ENCODE measurements at places on chromosomes 5 and 9.
A peak's percentile ranks its signal among the peaks of the same experiment; 100 is the strongest.

DNA sequence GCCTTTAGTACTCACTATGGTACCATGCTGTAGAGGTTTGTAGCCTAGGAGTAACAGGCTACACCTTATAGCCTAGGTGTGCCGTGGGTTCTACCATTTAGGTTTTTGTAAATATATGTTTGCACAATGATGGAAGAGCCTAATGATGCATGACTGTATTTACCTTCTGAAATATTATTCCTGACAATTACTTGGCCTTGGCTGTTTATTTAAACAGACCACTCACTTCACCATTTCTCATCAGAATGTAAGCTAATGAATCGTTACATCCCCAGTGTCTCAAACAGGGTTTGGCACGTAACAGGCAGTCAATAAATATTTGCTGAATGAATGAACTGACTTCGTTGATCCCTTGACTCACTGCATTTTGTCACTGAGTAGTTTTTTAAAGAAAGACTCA, 93.1 kb downstream of the MED27 start:
- no peak for DNase-seq

- no peak for DNase-seq
These were observed 55.8 kb downstream of the PDE8B start for GRCh38 chr5:77266291-77266690.

DNA sequence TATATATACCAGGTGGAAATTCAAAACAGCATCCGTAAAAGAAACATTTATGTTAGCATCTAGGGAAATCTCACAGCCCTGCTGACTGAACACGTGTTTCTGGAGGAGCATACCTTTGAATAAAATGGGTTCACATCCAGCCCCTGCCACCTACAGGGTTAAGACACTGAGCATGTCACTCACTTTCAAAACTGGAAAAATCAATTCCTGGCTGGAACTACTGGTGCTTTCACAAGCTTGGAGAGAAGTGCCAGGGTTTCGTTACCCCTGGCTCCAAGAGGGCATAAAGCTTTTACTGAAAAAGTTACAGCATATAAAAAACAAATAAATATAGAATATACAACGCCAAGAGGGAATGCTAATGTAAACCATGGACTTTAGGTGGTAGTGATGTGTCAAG, 48.0 kb downstream of the SERINC5 start:
- DNase-seq: no peak

DNA sequence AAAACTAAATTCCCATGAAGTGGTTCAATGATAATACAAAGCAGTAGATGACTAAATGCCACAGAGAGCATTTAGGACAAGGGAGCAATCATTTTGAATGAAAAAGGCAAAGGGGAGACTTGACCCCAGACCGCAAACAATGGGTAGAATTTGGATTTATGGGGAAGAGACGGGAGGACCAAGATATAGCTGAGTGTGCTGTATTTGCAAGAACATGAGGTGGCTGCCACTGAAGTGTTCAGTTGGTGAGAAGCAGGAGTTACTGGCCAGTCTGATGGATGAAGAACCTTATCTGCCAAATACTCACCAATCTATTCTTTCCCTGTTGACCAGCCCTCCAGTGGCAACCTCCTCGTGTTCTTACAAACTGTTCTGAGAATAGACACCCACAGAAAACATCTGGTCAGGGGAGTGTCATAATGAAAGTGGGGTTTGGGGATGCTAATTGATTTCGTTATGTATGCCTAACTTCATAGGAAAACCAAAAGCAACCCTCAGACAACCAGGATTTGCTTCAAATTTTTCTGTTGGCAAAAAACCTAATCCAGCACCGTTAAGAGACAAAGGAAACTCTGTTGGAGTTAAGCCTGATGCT, 19.8 kb downstream of the TDRD7 start:
- DNase-seq: no peak

DNA sequence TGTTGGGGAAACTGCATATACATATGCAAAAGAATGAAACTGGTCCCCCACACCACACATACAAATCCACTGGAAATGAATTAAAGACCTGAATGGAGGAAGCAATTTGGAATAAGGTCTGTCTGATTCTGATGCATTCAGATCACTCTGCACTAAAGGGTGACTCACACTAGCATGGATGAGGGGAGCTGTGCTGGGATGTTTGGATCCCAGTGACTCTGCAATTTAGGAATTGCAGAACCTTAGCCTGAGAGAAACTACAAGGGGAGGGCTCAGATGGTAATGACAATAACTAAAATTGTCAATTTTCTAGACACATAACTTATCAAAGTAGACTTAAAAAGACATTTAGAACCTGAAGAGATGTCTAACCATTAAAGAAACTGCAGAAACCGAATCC, 312.0 kb downstream of the CDK5RAP2 start:
- DNase-seq: no peak

- DNase-seq: no peak
These were observed 17.9 kb downstream of the COL15A1 start for GRCh38 chr9:98961513-98962180.

GRCh38 chr9:124482431-124483031, 24.7 kb downstream of the NR5A1 start:
- no peak for DNase-seq

- no peak for DNase-seq
These were observed 590.5 kb downstream of the CSNK1G3 start for GRCh38 chr5:124102486-124102885.

- DNase-seq: no peak
These were observed 8.2 kb downstream of the ABL1 start for GRCh38 chr9:130843049-130843908.

DNA sequence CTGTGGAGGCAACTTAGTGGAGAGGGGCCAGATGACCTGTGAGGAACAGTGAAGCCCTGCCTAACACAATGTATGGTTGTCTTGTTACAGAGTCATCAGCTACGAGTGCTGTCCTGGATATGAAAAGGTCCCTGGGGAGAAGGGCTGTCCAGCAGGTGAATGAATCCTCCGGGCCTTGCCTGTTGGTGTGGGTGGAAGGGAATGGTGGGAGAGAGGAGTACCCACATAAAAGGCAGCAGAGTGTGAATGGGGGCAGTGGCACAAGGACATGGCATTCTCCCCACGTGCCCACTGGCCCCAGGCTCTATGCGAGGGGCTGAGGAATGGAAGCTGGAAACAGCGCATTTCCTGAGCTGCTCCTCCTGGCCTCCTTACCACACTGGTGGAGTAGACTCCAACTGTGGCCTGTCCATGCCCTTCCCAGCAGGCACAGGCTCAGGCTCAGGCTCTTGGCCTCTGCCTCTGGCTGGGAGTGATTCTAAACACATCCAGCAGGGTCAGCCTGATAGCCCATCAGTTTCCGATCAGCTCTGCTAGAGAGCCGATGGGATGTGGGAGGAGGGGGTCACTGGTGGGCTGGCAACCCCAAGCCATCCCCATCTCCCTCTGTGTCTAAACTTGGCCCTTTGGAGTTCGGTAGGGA, 15.3 kb downstream of the TGFBI start:
- DNase-seq: no peak

GRCh38 chr5:6831678-6832671, 118.7 kb downstream of the TENT4A start:
- no peak for DNase-seq

DNA sequence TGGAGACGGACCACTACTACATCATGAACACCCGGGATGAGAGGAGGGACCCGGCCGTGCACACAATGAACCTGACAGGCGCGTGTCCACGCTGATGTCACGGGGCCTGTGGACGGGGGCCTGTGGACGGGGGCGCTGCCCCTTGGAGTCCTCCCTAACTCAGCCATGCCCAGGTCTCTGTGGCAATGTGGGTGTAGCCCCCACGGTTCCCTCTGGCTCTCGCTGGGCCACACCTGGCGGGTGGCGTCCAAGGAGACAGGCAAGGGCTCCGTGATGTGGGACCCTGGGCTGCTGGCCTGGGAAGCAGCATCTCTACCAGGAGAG, 22.1 kb downstream of the PAEP start:
- no peak for DNase-seq

DNA sequence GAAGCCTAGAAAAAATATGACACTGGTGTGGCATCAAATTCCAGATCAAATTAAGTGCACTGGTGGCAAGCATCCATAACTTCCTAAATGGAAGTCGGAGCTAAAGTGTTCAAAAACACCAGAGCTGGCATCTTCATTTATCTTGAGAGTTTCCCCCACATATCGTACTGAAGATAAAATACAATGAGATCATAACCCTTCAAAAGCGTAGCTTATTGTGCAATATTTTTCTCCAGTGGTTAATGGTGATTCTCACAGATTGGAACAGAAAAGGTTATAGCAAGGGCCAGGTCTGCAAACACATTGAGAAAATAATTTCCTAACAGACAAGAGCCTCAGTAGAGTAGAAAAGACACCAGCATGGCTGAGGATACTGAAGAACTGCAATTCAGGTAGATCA, 147.6 kb downstream of the SEMA5A start:
- no peak for DNase-seq

- no peak for DNase-seq
These were observed 8.4 kb downstream of the SMARCA2 start for GRCh38 chr9:2023532-2023931.

GRCh38 chr5:150577378-150578139, 62.9 kb upstream of the SYNPO start:
- DNase-seq: no peak

- DNase-seq: no peak
These were observed 105.9 kb downstream of the HOMER1 start for GRCh38 chr5:79408028-79408427.

DNA sequence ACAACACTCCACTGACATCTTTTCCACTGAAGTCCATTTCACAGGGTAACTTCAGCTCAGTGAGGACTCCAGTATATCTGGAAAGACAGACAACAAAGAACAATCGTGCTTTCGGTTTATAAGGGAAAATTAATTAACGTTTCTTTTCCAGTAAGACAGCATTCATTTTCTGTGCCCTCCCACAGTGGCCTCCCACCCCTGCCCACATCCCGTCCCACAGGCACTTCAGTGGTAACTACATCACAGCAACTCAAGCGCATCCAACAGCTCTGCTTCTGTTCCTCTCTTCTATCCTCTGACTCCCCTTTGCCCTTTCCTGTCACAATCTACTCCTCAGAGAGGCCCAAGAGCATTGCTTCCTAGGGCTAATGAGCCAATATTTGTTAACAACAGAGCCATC, 40.3 kb downstream of the GLDC start:
- no peak for DNase-seq

- DNase-seq: no peak
These were observed 209.8 kb downstream of the CDH12 start for GRCh38 chr5:22643356-22643755.

- DNase-seq: peak; percentile 42
These were observed at the start of gene RGS14 for GRCh38 chr5:177357459-177358351. Gene RGS14 (plus strand): TSS chr5:177357924. CDS start chr5:177358025, 101 bp downstream.

- no peak for DNase-seq
These were observed 933 bp upstream of the TGFBR1 start for GRCh38 chr9:99103901-99104458.

- DNase-seq: no peak
These were observed 153.5 kb downstream of the MAT2B start for GRCh38 chr5:163658702-163659567.

- no peak for DNase-seq
These were observed 28.6 kb downstream of the ADAMTSL1 start for GRCh38 chr9:18502546-18502945.

- DNase-seq: no peak
These were observed 371.1 kb upstream of the ZNF608 start for GRCh38 chr5:125117566-125117965.

- DNase-seq: no peak
These were observed 348.1 kb downstream of the TMEM167A start for GRCh38 chr5:82728926-82729702.

DNA sequence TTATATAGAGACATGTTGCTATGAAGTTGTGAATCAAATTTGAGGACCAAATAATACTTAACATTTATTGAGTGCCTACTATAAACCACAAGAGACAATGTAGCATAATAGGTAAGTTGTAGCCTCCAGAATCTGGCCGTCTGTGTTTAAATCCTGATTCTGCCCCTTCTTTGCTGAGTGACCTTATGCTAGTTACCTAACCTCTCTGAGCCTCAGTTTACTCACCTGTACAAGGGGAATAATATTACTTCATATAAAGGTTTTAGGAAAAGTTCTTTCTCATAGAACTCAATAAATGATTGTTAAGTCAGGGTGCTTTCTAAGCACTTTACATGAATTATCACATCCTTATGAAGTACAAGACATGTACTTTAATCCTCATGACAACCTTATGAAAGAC, 120.6 kb downstream of the NDUFS4 start:
- DNase-seq: no peak

Data from activated T-helper 1 cell treated with anti-CD3 and anti-CD28 coated beads, Interleukin-2, amount 50 U/mL, for 16 hours (primary cell).